ENCODE measurements at places on chromosomes 11 and 22. TPM values are rescaled to one million over a fixed set of nuclear protein-coding genes. Genes with fewer than 3 reads are reported as not detected.

GRCh38 chr22:17707526-17707925 lies 66.7 kb downstream of the BID start:
- no peak for DNase-seq

DNA sequence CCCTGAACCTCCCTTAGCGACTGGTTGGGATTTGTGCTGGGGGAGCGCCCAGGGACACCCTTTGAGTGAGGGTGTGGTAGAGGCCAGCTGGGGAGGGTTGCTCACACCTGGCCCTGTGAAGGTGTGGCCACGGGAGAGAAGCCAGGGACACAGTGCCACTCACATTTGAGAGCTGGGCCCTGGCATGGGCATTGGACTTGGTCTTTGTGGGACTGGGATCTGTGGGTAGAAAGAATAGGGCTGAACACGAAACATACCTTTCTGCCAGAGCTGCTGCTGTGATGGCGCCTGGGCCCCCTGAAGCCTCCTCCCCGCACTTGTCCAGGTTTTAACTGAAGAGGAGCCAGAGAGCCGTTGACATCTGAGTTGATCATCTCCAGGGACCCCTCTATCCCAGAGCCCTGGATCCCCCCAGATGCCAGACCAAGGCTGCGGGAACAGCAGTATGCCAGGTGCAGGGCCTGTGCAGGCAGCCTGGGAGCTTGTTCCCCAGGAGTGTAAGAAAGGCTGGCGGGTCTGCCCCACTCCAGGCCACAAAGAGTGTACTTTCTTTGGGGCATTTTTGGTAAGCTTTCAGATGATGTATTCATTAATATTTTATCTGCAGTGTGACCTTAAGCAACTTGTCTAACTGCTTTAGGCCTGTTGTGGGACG lies 284.1 kb downstream of the TBC1D22A start:
- DNase-seq: peak; percentile 30

DNA sequence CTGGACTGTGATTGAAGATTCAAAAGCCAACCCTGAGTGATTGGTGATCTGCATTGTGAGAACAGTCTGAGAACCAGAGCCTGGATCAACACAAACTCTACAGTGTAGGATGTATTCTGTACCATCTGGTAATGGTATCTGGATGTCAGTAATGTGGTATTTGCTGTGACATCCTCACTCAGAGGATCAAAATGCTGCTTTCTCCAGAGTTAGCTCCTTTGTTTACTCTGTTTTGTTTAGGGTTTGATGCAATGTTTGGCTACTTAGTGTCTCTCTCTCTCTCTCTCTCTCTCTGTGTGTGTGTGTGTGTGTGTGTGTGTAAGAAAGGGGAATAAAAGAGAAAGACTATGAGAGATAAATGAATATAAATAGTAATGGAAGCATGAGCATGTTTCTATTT lies 24.3 kb downstream of the CASP4 start:
- DNase-seq: no peak

GRCh38 chr11:134282121-134283045 lies 6.2 kb downstream of the GLB1L3 start:
- no peak for DNase-seq

DNA sequence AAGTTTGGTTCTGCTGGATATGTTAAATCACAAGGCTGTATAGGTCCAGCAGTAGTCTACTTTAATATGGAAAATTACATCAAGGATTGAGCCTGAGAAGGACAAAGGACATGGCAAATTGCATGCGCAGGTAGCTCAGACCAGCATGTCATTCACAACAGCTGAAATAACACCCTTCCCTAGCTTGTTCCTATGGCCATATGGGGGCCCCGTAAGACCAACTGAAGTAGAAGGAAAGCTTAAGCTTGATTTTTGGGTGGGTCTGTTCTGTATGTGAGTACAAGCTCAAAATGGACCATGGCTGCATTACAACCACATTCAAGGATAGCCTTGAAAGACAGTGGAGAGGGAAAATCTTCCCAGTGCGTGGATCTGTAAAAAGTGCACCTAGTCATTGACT lies 20.6 kb upstream of the PDE3B start:
- no peak for DNase-seq

GRCh38 chr11:112961751-112962578 lies 745 bp downstream of the NCAM1 start:
- DNase-seq: no peak

Gene P2RY6
- not detected for total RNA-seq

Gene OR6Q1
- not detected for total RNA-seq

Gene MYRF
- 0.54 TPM for total RNA-seq

Gene TBX10
- not detected for total RNA-seq

Gene SCUBE2
- 10.9 TPM for total RNA-seq

All from sigmoid colon (tissue), 7 donors.